Left lung (tissue), 14 donors: ENCODE measurements at places on chromosomes 1 and 21. TPM values are rescaled to one million over a fixed set of nuclear protein-coding genes. Genes with fewer than 3 reads are reported as not detected.
A peak's percentile ranks its signal among the peaks of the same experiment; 100 is the strongest.

ZFP69B gene
- total RNA-seq, result 2.5 TPM

DNA sequence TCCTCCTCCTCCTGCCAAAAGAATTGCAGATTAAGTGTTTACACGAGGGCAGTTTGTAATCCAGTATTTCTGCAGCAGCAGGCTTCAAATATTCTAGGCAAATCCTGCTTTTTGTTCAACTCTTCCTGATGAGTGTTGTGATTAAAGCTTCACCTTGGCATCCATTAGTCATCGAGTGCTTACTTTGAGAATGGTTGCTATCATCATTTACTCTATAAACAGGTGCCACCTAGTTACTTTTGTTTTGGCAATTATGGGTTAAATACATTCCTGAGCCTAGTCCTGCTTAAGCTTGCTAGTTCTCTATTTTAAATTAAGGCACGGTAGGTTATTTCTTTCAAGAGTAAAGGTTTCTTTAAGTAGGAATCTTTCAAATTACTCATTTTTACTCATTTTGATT, 20.3 kb downstream of the PDC start:
- DNase-seq, result no peak
- no peaks in the 10 kb centered on the region for H3K4me1 ChIP-seq
- no peaks in the 10 kb centered on the region for H3K36me3 ChIP-seq
- no peak overlapping the region for H3K4me3 ChIP-seq

- no peak within 1 kb of the TSS for H3K27ac ChIP-seq
- H3K27me3 ChIP-seq, result no peaks in the 10 kb centered on the region
- no peaks in the 10 kb centered on the region for H3K36me3 ChIP-seq
- H3K4me1 ChIP-seq, result no peaks in the 10 kb centered on the region
- no peak within 1 kb of the TSS for H3K4me3 ChIP-seq
These were observed at the start of gene C1orf141 for GRCh38 chr1:67134695-67135094. Gene C1orf141 (minus strand): TSS chr1:67134970. CDS start chr1:67127240, 7,730 bp downstream.

- no peaks in the 10 kb centered on the region for H3K27me3 ChIP-seq
- no peak for DNase-seq
- no peaks in the 10 kb centered on the region for H3K36me3 ChIP-seq
- peak overlapping the region; percentile 68 for H3K4me3 ChIP-seq
These were observed 825 bp downstream of the DCAF8 start for GRCh38 chr1:160261556-160261892.
